HS-27A (cell line): ENCODE measurements at places on chromosomes 11 and 22.

- peak; percentile 100 for DNase-seq
These were observed 7.8 kb downstream of the MYEOV start for GRCh38 chr11:69301455-69302401.

DNA sequence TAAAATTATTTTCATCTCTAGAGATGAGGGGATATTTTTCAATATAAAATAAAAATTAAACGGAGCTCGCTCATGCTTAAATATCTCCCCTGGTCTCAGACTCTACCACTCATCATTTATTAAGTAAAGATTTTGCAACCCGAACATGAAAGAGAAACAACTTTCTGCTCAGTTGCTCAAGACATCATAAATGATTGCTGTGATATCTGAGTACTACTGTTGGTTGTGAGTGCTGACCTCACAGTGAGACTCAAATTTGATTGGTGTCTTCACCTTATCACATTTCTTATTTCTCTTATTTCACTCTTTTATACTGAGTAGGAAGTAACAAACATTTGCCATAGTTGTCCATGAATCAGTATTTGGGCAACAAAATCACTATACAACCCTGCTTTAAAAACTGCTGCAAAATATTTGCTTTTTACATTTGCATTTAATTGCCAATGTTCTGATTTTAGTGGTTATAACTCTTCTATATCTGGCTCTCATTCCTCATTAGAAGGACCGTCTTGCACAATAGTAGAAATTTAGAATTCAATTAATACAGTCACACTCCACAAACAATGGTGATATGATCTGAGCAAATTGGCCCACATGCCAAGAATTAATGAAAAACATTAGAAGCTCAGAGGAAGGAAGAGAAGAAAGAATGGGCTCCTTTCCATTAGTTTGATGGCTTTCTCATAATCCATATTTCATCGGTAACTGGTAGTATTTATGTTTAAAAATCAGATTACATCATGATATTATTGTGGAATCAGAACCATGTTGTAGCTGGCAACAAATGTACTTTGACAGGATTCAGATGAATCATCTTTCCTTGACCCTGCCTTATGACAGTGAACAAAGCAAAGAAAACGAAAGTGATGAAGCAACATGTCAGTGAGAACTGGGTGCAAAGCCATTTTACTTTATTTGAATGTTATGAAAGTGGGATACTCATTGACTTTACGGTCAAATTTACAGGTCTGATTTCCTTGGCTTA is 973.6 kb upstream of the TENM4 start:
- no peak for DNase-seq

- DNase-seq: no peak
These were observed 121.8 kb upstream of the POU2AF2 start for GRCh38 chr11:111123463-111124398.

DNA sequence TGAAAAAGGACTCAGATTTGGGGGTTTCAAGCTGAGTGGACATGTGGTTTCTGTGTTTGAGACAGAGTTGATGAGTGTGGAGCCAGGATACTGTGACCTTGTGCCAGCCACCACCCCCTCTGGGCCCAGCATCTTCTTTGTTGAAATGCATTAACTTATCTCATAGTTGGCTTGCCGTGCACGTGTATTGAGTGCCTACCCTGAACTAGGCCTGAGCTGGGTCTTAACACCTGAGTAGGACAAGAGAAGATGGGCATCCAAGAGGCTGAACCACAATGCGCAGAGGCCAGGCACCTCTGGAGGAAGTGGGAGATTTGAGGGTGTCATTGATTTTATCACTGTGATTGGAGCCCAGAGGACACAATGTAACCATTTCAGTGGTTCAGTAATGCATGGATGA is 117.6 kb upstream of the CRYBB3 start:
- DNase-seq: no peak

GRCh38 chr22:25070956-25071355 is 118.4 kb downstream of the KIAA1671 start:
- no peak for DNase-seq

DNA sequence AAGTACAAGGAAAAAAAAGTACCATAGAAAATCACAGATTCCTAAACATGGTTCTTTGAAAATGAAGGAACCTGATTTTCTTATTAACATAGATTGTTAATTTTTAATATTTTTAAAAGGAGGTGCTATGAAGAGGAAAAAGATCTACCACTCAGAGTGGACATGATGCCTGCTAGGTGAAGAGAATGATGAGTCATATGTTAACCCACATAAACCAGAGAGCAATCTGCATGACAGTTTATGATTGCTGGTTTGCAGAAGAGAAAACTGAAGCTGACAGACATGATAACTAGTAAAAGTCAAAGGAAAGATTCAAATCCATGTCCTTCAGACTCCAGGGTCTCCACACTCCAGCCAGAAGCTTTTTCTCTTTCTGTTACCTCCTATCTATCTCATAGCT is 1231.7 kb downstream of the LRRC4C start:
- DNase-seq: no peak

DNA sequence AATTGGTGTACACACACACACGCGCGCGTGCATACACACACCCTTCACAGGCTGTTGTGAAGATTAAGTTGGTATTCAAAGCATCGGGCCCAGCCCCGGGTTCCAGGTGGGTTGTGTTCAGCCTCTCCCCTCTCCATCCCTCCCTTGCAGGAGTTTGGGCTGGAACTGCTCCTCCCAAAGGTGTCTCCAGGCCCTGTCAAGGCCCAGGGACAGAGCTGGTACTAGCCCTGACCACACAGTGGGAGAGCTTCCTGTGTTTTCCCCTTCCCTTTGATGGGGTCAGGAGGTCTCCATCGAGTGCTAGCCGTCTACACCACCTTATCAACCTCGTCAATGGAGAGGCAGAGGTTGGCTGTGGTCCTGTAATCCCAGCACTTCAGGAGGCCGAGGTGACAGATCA is 36.5 kb upstream of the CSNK1E start:
- DNase-seq: no peak

GRCh38 chr11:14529951-14530350 is 9.8 kb upstream of the PSMA1 start:
- DNase-seq: no peak

DNA sequence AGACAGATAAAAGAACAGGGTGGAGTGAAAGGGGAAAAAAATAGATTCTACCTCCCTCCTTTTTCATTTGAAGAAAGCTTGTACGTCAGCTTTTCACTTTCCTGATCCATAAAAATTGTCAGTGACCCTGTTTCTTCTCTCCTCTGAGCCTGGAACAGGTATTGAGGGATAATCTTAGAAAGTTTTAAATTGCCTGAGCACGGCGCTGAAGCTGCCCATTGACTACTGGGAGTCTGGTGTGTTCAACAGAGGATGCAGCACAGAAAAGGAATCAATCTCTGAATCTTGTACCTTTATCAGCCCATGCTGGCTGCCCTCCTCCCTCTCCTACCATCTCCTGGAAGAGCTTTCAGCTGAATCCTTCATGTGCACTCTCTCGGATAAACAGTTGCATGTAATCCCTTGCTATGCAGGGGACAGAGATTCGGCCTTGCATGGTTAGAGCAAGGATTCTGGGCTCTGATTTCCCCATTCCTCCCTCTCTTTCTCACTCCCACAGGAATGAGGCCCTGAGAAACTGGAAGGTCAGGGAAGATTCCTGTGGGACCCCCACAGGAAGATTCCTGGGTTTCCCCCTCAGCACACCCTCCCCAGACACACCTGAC is 162.4 kb upstream of the SYN3 start:
- no peak for DNase-seq

DNA sequence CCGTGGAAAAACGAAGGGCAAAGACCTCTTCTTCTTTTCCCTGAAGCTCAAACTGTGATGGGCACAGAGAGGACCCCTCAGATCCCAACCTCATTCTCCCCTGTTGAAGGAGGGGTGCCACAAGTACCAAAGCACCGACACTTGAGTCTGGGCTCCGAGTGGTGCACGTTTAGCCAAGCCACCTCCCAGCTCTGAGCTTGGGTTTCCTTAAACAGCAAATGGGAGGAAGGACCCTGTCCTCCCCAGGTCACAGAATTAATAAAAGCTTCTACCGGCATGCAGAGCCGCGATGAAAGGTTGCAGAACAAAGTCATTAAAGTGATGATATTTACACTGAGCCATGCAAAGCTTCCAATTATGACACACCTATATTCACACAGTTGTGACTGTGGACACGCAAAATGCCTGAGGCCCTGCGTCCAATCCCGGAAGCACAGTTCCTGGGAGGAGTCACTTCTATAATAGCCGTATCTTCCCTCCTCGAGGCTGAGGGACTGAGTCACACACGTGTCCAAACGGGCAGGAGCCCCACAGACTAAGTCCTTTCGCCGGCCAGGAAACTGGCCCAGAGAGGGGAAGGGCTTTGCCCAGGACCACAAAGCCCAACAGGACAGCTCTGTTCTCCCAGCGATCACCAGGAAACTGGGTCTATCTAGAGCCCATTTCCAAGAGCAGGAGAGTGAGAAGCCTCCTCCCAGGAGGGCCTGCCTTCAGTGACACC is 922 bp upstream of the CSNK1E start:
- peak; percentile 82 for DNase-seq

GRCh38 chr22:41382098-41382578 is 396 bp downstream of the TEF start:
- DNase-seq: no peak

- no peak for DNase-seq
These were observed 11.6 kb downstream of the TST start for GRCh38 chr22:37007651-37008050.

DNA sequence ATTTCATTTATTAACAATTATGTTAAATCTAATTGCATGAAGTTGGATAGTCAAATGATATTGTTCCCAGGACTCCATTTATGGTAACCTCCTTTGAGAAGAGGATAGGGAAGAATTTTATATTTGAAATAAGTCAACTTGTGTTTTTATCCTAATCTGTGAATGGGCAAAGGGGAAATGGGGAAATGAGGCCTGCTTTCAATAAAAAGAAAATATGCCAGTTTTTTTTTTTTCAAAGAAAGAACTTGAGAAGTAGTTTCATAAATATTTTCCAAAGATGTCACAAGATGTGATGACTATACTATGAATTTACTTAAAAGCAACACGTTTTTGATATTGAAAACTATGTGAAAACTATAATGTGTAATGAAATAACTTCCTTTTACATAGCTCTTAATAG is 201.8 kb downstream of the TMEM135 start:
- DNase-seq: no peak

DNA sequence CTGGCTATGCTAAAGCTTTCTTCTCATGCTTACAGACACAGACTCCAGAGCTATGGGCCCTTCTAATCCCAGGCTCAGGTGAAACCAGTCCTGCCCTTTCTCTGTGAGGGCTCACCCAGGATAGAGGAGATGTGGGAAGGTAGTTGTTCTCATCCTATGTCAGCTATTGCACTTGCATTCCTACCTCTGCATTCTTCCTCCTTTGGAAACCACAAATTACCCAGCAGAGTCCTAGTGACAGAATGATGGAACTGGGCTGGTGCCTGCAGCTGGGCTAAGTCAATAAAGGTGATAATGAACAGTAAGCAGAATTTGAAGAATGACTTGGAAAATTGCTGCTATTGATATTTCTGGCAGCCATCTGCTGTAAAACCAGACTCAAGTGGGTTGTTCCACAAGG is 560.0 kb downstream of the TMEM135 start:
- DNase-seq: no peak

DNA sequence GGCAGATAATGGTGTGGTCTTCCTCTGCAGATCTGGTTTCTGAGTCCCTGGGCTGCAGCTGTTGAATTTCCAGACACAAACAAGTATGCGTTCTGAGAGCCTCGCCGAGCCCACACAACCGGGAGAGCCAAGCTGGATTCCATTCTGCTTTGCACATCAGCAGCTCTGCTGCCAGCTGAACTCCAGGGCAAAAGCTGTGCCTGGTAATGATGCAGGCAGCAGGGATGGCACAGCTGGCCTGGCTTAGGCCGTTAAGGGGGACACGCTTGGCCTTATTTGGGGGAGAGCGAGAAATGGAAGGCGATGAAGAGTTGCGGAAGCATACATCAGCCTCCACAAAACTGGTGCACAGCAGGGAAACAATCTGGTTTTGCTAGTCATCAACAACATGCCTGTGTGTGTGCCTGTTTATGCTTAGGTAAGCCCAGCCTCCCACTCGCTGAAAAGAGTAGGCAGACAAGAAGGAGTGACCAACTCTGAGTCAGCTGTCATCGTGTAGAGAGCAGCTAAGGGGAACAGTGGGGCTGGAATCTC is 25.1 kb downstream of the ADAMTS8 start:
- DNase-seq: no peak

DNA sequence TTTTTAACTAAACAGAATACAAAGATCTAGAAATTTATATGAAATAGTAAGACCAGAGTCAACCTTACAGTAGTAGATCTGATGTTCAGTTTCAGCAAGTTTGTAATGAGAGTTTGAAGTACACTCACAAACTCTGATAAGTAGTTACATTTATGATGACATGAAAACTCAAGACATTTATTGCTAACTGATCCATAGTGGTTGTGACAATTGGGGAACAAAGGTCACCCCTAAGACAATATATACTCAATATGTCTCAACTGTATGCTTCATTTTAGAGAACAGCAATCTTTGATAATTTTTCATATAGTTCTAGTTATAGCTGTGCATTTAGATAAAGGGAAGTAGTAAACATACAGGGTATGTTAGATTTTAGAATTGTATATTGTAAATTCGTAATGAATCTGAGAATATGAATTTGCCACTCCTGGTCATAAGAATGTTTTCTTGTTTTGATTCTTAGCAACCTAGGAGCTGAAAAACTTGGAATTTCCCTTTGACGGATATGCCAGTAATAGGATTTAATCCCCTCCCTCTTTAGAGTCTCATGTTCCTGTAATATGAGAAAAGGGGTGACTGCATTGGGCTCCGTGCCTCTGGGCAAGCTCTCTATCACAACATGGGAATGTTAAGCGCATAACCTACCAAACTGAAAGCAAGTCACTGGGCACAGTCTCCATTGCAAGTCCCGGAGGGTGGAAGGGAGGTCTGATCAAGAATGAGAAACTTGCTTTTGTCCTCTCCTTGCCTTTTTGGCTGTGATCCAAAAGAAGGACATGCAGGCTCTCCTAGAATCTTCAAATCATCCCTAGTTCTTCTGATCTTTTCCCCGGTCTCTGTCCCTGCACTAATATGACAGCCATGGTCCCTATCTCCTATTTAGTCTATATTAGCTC is 11.4 kb downstream of the OR10D3 start:
- no peak for DNase-seq

DNA sequence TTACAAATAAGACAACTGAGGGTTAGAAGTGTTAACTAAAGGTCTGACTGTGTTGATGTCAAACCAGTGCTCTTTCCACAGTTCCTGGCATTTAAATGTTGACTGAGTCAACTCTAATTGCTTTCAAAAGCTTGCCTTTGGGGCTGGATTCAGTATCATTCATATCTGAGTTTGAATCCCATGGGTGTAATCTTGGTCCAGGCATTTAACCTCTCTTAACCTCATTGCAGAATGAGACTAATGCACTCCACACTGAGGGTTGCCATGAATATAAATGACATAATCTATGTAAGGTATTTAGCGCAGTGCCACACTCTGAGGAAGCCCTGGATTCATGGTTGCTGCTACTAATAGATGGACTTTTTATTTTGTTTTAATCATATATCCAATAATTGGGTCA is 274.3 kb downstream of the DDX10 start:
- no peak for DNase-seq

GRCh38 chr11:12802418-12803085 is 128.3 kb downstream of the TEAD1 start:
- no peak for DNase-seq
